ENCODE measurements at places on chromosomes 13 and 19.

GRCh38 chr13:109651854-109652253 lies 134.5 kb downstream of the IRS2 start:
- no peak for DNase-seq

DNA sequence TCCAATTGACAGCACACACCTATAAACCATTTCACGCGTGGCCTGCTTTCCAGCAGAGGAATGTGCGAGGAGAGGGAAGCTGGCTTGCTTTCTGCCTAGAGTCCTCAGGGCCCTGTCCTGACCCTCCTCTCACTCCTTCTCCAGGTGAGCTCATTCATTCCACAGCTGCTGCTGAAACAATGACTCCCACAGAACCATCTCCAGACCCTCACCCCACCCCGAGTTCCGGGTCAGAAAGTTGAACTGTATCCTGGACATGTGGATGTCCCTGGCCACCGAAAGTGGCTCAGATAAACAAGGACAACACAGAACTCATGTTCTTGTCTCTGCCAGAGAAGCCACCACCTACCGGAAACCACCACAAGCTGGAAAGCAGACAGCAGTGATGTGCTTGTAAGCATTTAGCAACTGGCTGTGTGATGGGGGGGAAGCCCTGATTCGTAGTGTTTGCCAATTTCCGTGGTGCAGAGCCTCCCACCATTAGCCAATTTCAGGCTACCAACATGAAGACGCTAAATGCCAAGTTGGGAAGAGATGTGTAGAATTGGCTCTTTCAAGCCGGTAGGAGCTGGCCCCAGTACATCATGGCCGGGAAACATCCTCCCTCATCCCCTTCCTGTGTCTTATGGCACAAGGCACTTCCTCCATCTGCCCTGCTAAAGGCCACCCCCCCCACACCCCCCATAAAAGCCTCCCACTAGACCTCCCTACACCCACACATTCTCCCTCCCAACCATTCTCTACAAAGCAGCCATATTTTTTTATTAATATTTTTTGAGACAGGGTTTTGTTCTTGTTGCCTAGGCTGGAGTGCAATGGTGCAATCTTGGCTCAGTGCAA lies 5.0 kb downstream of the SYCE2 start:
- peak; percentile 51 for DNase-seq

- DNase-seq, result no peak
Measured at GRCh38 chr19:29098091-29098490, 114.9 kb downstream of the UQCRFS1 start.

GRCh38 chr19:18768046-18768771 lies 22.9 kb downstream of the COMP start:
- no peak for DNase-seq

GRCh38 chr19:38617764-38618589 lies at the start of gene MAP4K1:
Gene MAP4K1 (minus strand): TSS chr19:38617953. CDS start chr19:38617895, 58 bp downstream.
- peak; percentile 67 for DNase-seq

GRCh38 chr19:16051254-16052025 lies 24.9 kb upstream of the TPM4 start:
- peak; percentile 33 for DNase-seq

DNA sequence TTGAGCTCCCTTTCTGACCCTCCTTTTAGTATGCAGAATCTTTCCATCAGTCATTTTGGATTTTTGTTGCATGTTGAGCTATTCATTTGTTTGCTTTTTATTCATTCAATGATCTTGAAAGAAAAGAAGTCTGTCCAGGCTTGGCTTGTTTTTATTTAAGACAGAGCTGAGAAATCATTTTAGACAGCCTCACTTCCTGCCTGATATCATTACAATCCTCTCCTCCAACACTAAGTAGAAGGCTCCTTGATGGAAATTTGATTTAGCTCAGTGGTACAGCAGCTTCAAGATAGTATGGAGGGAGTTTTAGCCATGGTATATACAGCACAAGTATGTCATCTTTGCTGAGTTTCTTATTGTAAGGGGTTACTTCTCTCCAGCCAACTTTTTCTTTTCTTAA lies 28.4 kb downstream of the MBNL2 start:
- no peak for DNase-seq

- peak; percentile 26 for DNase-seq
Measured at GRCh38 chr19:50492303-50493052, 15.8 kb upstream of the GARIN5A start.

- DNase-seq, result no peak
Measured at GRCh38 chr13:74184283-74184682, 50.1 kb upstream of the KLF12 start.

- no peak for DNase-seq
Measured at GRCh38 chr13:111485491-111486250, 165.2 kb downstream of the TEX29 start.

GRCh38 chr13:46926916-46927590 lies 30.2 kb upstream of the HTR2A start:
- no peak for DNase-seq

DNA sequence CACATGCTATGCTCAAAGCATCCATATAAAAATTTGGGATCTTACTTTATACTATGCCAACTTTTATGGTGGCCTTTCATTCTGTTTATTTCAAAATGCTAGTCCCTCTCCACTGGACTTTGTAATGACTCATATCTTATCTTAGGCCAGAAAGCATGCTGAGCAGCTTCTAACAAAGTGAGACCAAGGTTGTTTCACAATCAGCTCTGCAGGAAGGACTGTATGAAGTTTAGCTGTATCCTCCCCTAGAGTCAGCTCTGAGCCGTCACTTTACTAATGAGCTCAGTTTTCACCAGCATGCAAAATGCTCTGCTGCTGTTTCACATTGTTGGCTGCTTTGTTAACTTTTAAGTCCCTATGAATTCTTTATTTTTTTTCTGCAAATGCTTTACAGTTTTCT lies 1608.8 kb downstream of the OLFM4 start:
- no peak for DNase-seq

Measured in T-cell (primary cell).